Neural cell (in vitro differentiated cells): ENCODE measurements at places on chromosomes 13 and 19. TPM values are rescaled to one million over a fixed set of nuclear protein-coding genes. Genes with fewer than 3 reads are reported as not detected.

PMIS2 gene
- polyA plus RNA-seq: not detected in 2 replicates

CERS1 gene
- 19.1 and 21.7 TPM in 2 replicates for polyA plus RNA-seq

RUBCNL gene
- 0.48 TPM in 1 of 2 replicates, not detected in the other for polyA plus RNA-seq

C19orf73 gene
- 5.7 and 8.4 TPM in 2 replicates for polyA plus RNA-seq

RFPL4AL1 gene
- not detected in 2 replicates for polyA plus RNA-seq

DCLK1 gene
- polyA plus RNA-seq: 118 and 124 TPM in 2 replicates

MTUS2 gene
- 4.4 and 8.4 TPM in 2 replicates for polyA plus RNA-seq

PTGIR gene
- not detected in 2 replicates for polyA plus RNA-seq
